ENCODE measurements at places on chromosomes 4 and X. TPM values are rescaled to one million over a fixed set of nuclear protein-coding genes. Genes with fewer than 3 reads are reported as not detected.

Gene GJB1
- not detected for total RNA-seq

Gene MCUB
- total RNA-seq: 3.3 TPM

Gene IRAK1
- total RNA-seq: 40.6 TPM

Gene CPLX1
- 4.8 TPM for total RNA-seq

Gene DCLK2
- 21.9 TPM for total RNA-seq

Gene CCNQ
- 39.3 TPM for total RNA-seq

Gene NR3C2
- 23.9 TPM for total RNA-seq

Gene TASL
- total RNA-seq: 0.30 TPM

Gene MAML3
- total RNA-seq: 2.6 TPM

Gene SOX3
- total RNA-seq: not detected

Gene FAAH2
- 0.14 TPM for total RNA-seq

DNA sequence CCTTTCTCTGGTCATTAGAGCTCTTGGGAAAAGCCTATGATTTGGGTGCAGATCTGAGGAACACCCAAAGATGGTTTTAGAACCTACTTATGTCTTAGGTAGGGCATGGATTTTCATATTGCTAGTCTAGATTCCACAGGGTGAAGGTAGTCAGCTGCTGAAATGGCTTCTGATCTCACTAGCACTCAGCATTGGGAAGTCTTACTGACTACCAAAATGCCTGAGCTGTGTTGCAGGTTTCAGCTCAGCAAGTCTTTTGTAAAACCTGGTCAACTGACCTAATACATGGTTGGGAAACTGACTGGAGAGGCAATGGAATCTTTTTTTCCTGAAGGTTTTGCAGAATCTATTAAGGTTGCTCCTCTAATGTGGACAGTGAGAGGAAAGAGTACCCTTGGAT is 136.4 kb downstream of the CCNG2 start:
- DNase-seq: no peak

- DNase-seq: no peak
These were observed 84.8 kb downstream of the AFAP1 start for GRCh38 chr4:7854697-7855370.

DNA sequence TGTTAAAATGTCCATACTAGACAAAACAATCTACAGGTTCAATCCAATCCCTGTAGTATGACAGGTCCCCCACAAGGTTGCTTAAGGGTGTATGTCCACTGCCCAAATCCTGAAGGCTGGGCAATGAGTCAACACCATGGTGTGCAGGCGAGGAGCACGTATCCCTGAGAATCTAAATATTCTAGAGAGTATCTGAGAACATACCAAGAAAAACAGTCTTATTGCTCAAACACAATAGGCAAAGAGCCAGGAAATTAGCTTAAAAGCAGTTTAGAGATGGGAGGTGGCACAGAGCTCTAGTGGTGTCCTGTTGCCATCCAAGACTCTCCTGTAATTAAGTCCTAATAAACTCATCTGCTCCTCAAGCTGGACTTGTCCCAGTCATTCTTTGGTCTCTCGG is 37.0 kb downstream of the RCHY1 start:
- no peak for DNase-seq

GRCh38 chr4:13537011-13537831 is 7.1 kb downstream of the NKX3-2 start:
- DNase-seq: no peak

DNA sequence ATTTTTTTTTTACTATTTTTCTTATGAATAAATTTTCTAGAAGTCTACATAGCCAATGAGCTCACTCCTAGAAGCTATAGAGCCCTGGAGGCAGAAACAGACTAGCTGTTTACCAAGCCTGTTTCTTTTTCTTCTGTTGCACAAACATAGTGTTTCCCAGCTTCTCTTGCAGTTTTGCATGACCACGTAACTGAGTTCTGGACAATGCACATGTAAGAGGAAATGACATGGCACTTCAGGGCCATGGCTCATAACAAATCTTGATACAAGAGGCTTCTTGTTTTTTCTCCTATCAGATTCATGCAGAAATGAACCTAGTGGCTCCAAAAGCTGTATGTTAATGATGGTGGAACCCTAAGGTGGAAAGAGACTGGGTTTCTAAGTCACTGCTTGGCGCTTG is 127.4 kb downstream of the ZNF330 start:
- no peak for DNase-seq

DNA sequence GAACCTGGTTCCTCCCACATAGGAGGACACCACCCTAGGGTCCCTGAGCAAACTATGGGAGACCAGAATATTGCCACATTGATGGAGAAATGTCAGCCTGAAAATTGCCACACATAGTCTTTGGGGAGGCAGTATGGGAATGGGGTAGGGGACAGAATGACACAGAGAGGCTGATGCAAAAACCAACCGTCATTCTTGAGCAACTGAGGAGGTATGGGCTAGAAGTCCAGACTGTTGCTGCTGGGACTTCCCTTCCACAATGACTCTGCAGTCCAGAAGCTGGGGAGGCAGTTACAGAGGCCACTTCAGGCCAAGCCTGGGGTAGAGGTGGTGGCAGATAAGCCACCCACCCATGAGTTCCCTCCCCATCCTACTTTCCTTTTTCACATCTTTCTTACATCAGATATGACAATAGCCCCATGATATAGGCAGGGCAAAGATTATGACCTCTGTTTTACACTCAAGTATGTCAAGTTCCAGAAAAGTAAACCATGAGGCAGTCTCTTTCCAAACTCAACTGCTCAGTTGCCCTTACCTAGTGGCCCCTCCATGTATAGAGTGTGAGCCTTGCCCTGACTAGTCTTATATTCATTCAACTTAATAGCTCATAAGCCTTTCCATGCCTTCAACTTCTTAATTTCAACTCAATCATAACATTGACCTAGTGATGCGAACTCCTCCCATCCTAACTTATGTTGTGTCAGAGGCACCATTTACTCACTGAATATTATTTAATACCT is 41.7 kb downstream of the VSIG4 start:
- no peak for DNase-seq

DNA sequence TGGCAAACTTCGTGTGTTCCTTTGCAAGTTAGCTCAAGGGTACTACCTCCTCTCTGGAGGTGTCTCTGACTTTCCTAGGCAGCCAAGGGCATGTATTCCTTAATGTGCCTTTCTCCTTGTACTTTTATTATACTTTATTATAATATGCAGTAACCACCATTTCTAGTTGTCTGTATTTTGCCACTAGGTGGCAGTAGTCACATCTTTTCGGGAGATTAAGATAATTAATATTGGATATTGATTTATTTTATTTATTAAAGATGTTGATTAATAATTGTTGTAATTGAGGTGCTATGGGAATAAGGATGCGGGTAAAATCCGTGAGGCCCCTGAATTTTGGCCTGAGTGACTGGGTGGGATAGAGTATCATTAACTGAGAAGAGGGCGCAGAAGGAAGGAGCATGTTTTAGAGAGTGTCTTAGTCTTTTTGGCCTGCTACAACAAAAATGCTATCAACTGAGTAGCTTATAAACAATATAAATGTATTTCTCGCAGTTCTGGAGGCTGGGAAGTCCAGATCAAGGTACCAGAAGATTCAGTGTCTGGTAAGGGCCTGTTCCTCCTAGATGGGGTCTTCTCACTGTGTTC is 153.3 kb downstream of the TMEM164 start:
- DNase-seq: no peak

- no peak for DNase-seq
These were observed 2.5 kb upstream of the TDO2 start for GRCh38 chr4:155901013-155901412.

GRCh38 chrX:46770817-46771163 is 11.9 kb upstream of the SLC9A7 start:
- DNase-seq: no peak

DNA sequence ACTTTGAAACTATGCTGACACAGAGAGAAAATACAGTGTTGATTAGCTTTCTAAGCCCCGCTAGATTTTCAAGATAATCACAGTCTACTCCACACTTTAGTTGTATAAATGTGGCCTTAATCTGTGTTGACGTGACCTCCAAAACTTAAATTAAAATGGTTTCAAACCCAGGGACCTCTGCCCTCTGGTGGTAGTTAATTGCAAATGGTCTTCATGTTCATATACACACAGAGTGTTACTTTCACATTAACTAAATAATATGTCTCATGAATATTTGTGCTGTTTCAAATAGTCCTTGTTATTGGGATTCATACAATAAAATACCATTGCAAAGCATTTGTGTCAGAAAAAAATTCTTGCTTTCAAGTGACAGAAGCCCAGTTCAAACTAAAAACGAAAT is 64.3 kb downstream of the TASL start:
- DNase-seq: no peak

- DNase-seq: no peak
These were observed 221.8 kb downstream of the KIT start for GRCh38 chr4:54879576-54879975.

Data from left ventricle myocardium inferior (tissue), 1 donor.